CD8-positive, alpha-beta memory T cell (primary cell): ENCODE measurements at places on chromosomes 5 and 9.

- DNase-seq, result no peak
These were observed 43.8 kb downstream of the SPINK5 start for GRCh38 chr5:148107608-148108007.

GRCh38 chr5:78610163-78610583, 38.4 kb downstream of the LHFPL2 start:
- no peak for DNase-seq

DNA sequence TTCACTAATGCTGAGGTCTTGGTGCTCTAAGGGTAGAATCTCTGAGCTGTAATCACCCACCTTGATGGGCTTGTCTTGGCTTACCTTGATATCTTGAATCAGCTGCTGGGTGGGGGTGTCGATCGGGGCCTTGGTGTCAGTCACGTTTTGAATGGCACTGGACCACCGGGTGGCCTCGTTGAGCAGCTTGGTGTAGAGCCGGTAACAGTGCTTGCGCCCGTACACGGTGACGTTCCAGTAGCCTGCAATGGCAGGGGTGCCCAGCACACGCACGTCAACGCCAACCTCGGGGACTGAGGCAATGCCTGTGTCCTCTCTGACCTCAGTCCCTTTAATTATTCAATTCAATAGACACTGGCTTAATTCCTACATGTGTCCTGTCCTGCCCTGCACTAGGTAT, 63.1 kb upstream of the RETREG1 start:
- DNase-seq, result no peak

- no peak for DNase-seq
These were observed 522.9 kb upstream of the DAB2 start for GRCh38 chr5:39947657-39948056.

GRCh38 chr5:129511291-129511690, 51.2 kb downstream of the ADAMTS19 start:
- no peak for DNase-seq

DNA sequence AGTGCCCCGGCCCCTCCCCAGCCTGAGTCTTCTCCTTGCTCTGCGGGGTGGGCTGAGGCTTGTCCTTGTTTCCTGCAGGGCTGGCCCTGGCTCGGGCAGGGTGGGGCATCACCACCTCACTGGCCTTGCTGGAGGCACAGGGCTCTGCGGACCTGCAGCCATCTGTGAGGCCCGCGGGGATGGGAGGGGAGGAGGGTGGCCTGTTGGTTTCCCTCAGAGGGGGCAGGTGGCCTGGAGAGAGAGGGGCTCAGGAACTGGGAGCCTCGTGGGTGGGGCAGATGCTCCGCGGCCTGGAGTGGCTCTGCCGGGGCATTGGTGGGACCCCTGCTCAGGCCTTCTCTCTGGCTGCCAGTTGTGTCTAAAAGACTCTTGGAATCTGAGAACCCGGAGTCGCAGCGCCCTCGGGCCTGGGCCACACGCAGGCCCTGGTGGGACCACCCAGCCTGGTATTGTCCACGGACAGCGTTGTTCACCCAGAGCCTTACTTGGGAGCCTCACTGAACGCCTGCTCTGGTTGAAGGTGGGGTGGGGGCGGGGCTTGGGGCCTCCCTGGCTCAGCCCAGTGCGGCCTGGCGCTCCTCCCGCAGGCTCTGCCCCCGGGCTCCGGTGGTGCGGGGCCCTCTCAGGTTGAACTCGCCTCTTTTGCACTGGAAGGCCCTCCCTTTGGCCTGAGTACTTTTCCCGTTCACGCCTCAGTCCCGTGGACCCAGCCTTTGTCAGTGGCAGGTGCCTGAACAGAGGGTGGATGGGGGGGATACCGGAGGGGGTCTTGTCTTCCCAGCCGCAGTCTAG, 111.3 kb downstream of the RXRA start:
- no peak for DNase-seq

DNA sequence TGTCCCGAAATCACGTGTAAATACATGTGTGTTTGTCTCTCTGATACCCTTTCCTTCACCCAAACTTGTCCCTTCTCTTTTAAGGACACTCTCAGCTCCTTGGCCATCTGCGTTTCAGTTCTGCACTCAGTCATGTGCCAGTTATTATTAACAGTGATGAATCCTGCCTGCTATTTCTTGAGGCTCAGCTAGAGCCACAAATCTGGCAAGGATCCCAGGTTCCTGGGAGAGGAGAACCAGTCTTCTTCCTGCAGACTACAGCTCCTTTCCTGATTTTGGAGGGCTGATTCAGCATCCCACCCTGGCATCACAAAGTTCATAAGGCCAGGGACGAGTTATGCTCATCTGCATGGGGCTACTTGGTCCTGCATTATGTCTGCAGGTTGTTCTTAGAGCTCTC, 5.6 kb downstream of the MAMDC2 start:
- no peak for DNase-seq

DNA sequence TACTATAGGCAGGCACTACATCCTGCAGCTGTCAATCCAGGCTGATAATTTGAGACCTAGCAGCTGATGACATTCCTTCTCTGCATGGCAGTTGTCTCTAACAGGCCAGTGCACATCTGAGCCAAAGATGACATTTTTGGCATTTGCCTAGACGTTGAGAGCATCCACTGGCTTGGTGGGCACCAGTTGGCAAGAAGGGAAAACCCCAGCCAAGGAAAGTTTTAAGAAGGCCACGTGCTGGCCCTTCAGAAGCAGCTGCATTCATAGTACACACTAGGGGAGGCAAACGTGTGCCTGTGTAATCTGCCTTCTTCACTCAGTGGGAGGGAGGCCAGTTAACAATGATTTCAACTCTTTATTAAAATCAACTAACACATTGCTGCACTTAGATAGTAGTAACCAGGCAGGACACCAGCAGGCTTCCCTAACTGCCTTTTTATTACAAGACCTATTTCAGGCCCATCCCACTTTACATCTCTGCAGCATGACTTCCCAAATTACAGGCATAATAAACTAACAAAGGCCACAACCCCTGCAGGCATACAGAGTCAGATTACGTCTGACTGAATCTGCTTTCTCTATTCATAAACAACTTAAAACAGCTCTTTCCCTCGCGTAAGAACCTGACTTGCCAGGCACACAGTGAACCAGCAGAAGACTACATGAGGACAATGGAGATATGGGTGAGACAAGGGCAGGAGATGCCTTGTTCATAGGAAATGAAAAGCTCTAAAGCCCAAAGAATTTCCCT, 576.3 kb downstream of the PDE4D start:
- no peak for DNase-seq

DNA sequence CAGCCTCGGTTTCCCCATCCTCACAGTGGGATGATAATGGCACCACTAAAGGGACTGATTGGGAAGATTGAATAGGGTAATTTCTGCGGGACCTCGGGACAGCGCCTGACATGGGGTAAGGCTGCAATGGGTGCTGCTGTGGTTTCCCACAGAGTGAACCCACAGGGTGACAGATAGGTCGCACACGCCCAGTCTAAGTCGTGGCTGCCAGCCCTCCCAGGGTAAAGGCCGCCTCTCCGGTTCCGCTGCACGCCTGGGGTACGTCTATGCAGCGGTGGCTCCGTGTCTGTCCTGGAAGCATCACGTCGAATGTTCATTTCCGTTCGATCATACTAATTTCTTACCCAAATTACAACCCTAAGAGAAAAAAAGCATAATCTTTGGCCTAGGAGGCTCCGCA, 631 bp downstream of the CFAP77 start:
- no peak for DNase-seq

- no peak for DNase-seq
These were observed 36.2 kb downstream of the MOCS2 start for GRCh38 chr5:53073348-53073747.

GRCh38 chr5:66247176-66247960, 103.3 kb downstream of the SREK1 start:
- no peak for DNase-seq

DNA sequence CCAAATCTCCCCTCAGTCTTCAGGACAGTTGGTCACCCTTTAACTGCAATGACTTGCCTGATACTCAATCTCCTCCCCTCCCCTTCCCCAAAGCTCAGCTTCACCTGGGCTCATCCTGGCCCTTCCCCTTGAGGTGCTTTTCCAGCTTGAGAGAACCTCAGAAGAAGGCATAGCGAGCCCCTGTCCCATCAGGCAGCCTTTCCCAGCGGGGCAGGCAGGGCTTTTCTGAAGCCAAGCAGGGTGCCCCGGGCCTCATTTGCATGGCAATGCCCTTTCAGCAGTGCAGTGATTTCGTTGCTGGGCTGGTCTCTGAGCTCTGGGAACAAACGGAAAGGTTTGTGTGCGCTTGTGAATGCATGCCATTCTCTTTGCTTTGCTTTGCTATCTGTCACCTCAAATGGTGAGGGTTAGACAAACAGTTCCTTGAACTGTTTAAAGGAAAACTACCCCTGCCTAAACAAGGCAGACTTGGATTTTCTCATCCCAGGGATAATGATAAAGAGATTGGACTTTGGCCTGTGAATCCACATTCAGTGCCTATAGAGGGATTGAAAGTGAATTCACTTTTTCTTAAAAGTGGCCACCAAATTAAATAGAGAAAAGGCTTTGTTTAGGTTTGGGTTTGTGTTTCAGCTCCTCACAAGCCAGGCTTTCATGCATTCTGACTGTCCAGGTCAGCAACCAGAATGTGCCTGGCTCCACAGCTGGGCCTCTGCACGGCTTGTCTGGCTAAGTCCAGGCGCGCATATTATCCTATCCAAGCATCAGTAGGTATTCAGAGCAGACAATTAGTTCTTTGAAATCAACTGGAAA, 165.3 kb downstream of the ZNF608 start:
- DNase-seq, result no peak
